Bladder microvascular endothelial cell (primary cell): ENCODE measurements at places on chromosomes 2 and 18. TPM values are rescaled to one million over a fixed set of nuclear protein-coding genes. Genes with fewer than 3 reads are reported as not detected.

MDH1B gene
- 0.16 and 0.19 TPM in 2 replicates for total RNA-seq

ITGA4 gene
- 1.9 and 7.8 TPM in 2 replicates for total RNA-seq

GPR35 gene
- total RNA-seq = 0.16 and 0.50 TPM in 2 replicates

GPN1 gene
- total RNA-seq = 30.9 and 43.2 TPM in 2 replicates

CYRIA gene
- total RNA-seq = 17.0 and 30.8 TPM in 2 replicates

TEX44 gene
- not detected in 2 replicates for total RNA-seq

TXNL4A gene
- total RNA-seq = 38.7 and 74.1 TPM in 2 replicates

CHN1 gene
- 11.5 and 22.6 TPM in 2 replicates for total RNA-seq

CWC22 gene
- total RNA-seq = 7.8 and 18.2 TPM in 2 replicates

GULP1 gene
- total RNA-seq = 7.1 and 19.6 TPM in 2 replicates

GCA gene
- total RNA-seq = 9.6 and 12.0 TPM in 2 replicates
